ENCODE measurements at places on chromosomes 5 and 9. TPM values are rescaled to one million over a fixed set of nuclear protein-coding genes. Genes with fewer than 3 reads are reported as not detected.
A peak's percentile ranks its signal among the peaks of the same experiment; 100 is the strongest.

GRCh38 chr9:136860529-136860928 lies 5.6 kb downstream of the EDF1 start:
- H3K27me3 ChIP-seq, result no peaks in the 10 kb centered on the region
- H3K27ac ChIP-seq, result no peak overlapping the region
- ATAC-seq, result no peak
- peaks cover 3% of the 10 kb centered on the region for H3K4me1 ChIP-seq
- H3K36me3 ChIP-seq, result peaks cover 49% of the 10 kb centered on the region

DNA sequence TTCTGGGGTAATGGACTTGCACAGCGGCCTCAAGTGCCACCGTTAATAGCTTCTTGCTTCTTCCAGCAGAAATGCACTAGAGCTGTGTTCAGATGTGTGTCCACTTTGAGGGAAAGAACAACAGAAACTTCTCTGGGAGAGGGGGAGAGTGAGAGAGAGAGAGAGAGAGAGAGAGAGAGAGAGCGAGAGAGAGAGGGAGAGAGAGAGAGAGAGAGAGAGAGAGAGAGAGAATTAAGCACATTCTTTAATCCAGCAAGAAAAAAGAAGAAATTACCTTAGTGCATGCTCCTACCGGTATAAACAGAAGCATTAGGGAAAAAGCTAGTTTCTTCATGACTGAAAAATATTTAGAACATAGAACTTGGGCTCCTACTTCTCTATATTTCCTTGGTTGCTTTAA lies 418.8 kb downstream of the MAN2A1 start:
- H3K4me1 ChIP-seq, result peaks cover 7% of the 10 kb centered on the region
- H3K27ac ChIP-seq, result no peak overlapping the region
- peaks cover 4% of the 10 kb centered on the region for H3K27me3 ChIP-seq
- H3K36me3 ChIP-seq, result no peaks in the 10 kb centered on the region
- H3K4me3 ChIP-seq, result no peak overlapping the region

DNA sequence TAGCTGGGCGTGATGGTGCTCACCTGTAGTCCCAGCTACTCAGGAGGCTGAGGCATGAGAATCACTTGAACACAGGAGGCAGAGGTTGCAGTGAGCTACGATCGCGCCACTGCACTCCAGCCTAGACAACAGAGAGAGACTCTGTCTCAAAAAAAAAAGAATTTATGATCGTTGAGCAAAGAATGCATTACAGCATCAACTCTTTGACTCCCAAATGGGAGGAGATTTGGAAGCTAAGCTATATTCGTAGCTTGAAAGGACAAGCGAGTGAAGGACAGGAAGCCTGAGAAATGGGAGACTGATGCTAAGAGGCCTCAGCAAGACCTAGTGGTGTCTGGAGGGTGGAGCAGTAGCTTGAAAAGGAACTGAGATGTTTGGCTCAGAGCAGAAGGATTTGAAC lies 10.3 kb upstream of the CCIN start:
- no peaks in the 10 kb centered on the region for H3K27me3 ChIP-seq
- H3K4me3 ChIP-seq, result no peak overlapping the region
- H3K36me3 ChIP-seq, result no peaks in the 10 kb centered on the region
- peak; percentile 33 for ATAC-seq
- H3K27ac ChIP-seq, result peak overlapping the region; percentile 85

Gene GMCL2
- not detected for total RNA-seq

GRCh38 chr5:153893817-153894216 lies 144.9 kb downstream of the FAM114A2 start:
- H3K4me1 ChIP-seq, result no peaks in the 10 kb centered on the region
- ATAC-seq, result no peak
- no peaks in the 10 kb centered on the region for H3K27me3 ChIP-seq

Gene LEAP2
- total RNA-seq, result 1.2 TPM

- ATAC-seq, result no peak
- H3K27ac ChIP-seq, result no peak overlapping the region
- H3K36me3 ChIP-seq, result no peaks in the 10 kb centered on the region
Measured at GRCh38 chr5:43802119-43802518, 199.1 kb downstream of the NNT start.

DNA sequence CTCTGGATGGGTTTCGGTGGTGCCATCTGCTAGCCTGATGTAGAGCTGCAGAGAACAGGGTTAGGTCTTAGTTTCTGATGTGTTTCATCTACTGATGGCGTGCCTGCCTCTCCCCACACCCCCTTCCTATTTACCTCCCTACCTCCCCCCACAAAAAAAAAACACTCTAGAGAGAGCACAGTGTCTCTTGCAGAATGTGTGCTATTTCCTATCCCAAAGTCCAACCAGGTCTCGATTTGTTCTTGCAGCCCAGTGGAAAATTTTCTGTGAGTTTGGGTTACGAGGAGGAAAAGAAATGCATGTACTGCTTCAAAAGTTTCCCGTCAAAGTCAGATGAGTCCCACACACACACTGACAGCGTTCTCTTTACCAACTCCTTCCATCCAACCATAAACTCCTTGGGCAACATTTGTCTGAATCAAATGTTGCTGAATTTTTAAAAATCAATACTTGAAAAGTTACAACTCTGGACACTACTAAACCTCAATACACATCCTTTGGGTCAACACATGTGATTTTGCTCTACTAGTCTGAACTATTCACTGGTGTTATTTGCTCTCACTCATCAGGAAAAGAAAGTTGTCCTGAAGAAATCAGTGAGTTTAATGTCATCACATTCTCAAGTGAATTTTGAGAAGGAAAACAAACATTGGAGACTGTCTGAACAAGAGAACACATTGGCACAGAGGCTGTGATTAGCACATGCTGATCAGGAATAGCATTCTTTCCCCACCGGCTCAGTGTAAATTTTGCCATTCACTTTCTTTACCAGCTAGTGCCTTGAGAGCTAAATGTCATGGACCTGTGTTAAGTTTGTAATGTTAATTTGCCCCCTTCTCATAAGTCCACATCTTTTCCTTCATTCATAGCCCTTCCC lies 84.1 kb downstream of the MAMDC2 start:
- H3K4me1 ChIP-seq, result no peaks in the 10 kb centered on the region
- peaks cover 99% of the 10 kb centered on the region for H3K36me3 ChIP-seq
- no peaks in the 10 kb centered on the region for H3K27me3 ChIP-seq
- no peak overlapping the region for H3K27ac ChIP-seq

Gene SIL1
- total RNA-seq, result 33.9 TPM

GRCh38 chr5:41707853-41708603 lies 162.2 kb downstream of the OXCT1 start:
- H3K36me3 ChIP-seq, result no peaks in the 10 kb centered on the region
- no peaks in the 10 kb centered on the region for H3K4me1 ChIP-seq
- H3K27me3 ChIP-seq, result no peaks in the 10 kb centered on the region
- no peak overlapping the region for H3K4me3 ChIP-seq

Gene TSSK1B
- not detected for total RNA-seq

Gene TNC
- total RNA-seq, result 493 TPM

Gene ENHO
- not detected for total RNA-seq

GRCh38 chr5:10293907-10294662 lies 13.6 kb downstream of the CMBL start:
- no peak overlapping the region for H3K27ac ChIP-seq
- peaks cover 18% of the 10 kb centered on the region for H3K36me3 ChIP-seq
- H3K4me1 ChIP-seq, result no peaks in the 10 kb centered on the region
- no peaks in the 10 kb centered on the region for H3K27me3 ChIP-seq
- H3K4me3 ChIP-seq, result no peak overlapping the region

DNA sequence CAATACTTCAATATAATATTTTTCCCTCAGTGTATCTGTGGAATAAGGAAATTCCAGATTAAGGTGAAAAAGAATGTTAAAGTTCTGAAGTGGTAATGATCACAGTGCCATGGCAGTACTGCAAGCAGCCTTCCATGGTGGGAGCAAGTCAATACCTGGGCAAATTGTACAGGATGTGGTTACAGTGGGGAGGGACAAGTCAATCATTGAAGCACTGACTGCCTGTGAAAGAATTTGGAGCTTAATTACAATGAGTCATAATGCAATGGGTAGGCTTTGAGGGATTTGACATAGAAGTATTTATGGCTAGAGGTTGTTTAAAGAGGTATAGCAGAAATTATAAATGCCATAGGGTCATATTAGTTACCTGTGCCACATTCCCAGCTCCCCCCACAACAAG lies 786.5 kb upstream of the ACO1 start:
- no peak overlapping the region for H3K4me3 ChIP-seq
- no peak for ATAC-seq
- no peaks in the 10 kb centered on the region for H3K4me1 ChIP-seq

DNA sequence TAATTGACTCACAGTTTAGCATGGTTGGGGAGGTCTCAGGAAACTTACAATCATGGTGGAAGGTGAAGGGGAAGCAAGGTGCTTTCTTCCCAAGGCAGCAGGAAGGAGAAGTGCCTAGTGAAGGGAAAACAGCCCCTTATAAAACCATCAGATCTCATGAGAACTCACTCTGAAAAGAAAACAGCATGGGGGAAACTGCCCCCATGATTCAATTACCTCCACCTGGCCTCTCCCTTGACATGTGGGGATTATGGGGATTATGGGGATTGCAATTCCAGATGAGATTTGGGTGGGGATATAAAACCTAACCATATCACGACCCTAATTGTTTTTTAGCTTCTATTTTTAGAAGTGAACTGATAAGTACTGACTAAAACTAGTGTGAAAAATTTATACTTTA lies 1377.5 kb upstream of the DMAC1 start:
- ATAC-seq, result no peak
- no peak overlapping the region for H3K4me3 ChIP-seq
- no peaks in the 10 kb centered on the region for H3K27me3 ChIP-seq
- H3K36me3 ChIP-seq, result no peaks in the 10 kb centered on the region
- H3K4me1 ChIP-seq, result peaks cover 5% of the 10 kb centered on the region

Gene FOXD4L6
- not detected for total RNA-seq

DNA sequence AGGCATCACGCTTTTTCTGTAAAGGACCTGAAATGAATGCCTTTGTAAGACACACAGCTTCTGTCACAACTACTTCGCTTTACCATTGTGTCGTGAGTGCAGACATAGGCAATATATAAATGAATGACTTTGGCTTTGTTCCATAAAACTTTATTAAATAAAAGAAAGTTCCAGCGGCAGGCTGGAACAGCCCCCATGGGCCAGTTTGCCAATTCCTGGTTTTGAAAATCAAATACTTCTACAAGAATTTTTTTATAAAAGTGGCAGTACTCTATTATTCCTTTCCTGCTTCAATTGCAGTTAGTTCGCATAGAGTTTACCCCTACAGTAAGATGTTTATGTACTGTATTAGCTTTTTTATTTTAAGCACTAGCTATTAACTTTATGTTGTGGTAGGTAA lies 53.7 kb downstream of the SRFBP1 start:
- H3K4me3 ChIP-seq, result no peak overlapping the region
- H3K27ac ChIP-seq, result no peak overlapping the region
- peaks cover 6% of the 10 kb centered on the region for H3K36me3 ChIP-seq
- peaks cover 4% of the 10 kb centered on the region for H3K4me1 ChIP-seq
- ATAC-seq, result no peak

DNA sequence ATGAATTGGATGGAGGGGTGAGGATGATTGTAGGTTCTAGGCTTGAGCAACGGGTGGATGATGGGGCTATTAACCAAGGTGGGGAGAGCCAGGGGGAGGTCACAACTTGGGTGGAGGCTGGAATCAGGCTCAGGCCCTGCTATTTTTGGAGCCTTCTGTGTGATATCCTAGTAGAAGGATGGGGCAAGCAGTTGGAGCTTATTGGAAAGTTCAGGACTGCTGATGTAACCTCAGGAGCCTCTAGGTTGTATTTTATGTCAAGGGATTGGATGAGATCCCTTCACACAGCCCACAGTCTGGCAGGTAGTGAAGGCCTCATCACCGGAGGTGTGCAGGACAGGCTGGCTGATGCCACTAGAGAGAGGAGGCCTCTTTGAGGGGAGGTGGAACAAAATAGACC lies 11.2 kb upstream of the RPS14 start:
- H3K4me1 ChIP-seq, result no peaks in the 10 kb centered on the region
- no peaks in the 10 kb centered on the region for H3K36me3 ChIP-seq
- H3K27me3 ChIP-seq, result no peaks in the 10 kb centered on the region
- ATAC-seq, result no peak
- H3K4me3 ChIP-seq, result no peak overlapping the region

DNA sequence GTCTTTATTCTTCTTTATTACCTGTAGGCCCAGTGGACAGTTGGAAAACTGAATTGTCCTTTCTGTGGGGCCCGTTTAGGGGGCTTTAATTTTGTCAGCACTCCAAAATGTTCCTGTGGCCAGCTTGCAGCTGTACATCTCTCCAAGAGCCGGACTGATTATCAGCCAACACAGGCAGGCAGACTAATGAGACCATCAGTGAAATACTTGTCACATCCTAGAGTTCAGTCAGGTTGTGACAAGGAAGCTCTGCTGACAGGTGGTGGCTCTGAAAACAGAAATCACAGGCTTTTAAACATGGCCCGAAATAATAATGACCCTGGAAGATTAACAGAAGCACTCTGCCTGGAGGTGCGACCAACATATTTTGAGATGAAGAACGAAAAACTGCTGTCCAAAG lies 47.9 kb downstream of the RNF180 start:
- H3K4me3 ChIP-seq, result no peak overlapping the region
- H3K36me3 ChIP-seq, result peaks cover 23% of the 10 kb centered on the region
- H3K27me3 ChIP-seq, result no peaks in the 10 kb centered on the region
- H3K27ac ChIP-seq, result no peak overlapping the region
- no peak for ATAC-seq

Gene HAND1
- not detected for total RNA-seq

DNA sequence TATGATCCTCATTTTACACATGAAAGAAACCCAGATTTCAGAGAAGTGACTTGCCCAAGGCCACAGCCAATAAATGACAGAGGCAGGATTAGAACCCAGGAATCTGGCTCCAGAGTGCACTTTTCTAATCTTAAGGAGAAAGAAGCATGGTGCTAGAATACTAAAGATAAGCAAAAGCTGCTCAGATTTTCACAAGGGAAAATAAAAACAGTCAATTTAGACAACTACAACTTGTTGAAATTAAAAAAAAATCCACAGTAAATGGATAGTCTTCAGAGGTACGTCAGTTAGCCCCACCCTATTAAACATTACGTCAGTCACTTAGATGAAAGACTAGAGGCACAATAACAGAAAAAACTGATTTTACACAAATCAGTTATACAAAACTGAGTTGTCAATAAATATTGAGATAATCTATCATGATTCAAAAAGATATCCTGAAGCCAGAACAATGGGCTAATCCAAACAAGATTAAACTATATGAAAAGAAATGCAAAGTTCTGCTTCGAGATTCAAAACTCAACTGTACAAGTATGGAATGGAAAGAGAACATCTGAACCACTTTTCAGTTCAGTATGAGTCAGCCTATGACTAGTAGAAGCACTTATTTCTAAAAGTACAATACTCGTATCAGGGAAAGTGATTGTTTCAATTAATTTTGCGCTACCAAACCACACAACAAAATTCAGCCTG lies 9.3 kb downstream of the TMEM245 start:
- H3K4me1 ChIP-seq, result peaks cover 98% of the 10 kb centered on the region
- ATAC-seq, result peak; percentile 70
- H3K4me3 ChIP-seq, result no peak overlapping the region
- peak overlapping the region; percentile 95 for H3K27ac ChIP-seq
- H3K27me3 ChIP-seq, result no peaks in the 10 kb centered on the region

DNA sequence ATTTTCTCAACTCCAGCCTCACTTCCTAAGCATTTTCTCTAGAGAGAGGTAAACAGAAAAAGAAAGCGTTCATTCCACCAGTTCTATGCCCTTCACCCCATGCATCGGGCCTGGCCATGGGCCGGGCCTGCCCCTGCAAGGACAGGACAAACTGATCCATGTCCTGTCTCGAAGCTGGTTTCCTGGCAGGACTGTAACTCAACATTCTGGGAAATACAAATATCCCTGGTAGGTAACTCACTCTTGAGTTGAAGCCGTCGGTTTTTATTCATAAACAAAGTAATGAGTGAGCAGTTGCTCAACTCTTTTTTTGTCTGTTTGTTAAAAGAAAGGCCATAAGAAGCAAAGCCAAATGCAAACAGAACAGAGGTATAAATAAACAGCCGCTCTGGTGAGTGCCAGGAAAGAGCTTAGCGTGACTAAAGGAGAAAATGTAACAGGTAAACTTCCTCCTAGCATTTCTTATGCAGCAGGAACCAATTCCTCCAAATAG lies 64.4 kb upstream of the DNAH5 start:
- H3K4me3 ChIP-seq, result no peak overlapping the region
- peak overlapping the region; percentile 14 for H3K27ac ChIP-seq
- no peak for ATAC-seq
- peaks cover 28% of the 10 kb centered on the region for H3K4me1 ChIP-seq
- no peaks in the 10 kb centered on the region for H3K36me3 ChIP-seq
- H3K27me3 ChIP-seq, result no peaks in the 10 kb centered on the region

Data from gastroesophageal sphincter (tissue), 4 donors.